Common myeloid progenitor, CD34-positive (primary cell): ENCODE measurements at places on chromosomes 13 and 19.
A peak's percentile ranks its signal among the peaks of the same experiment; 100 is the strongest.

- H3K27me3 ChIP-seq: no peaks in the 10 kb centered on the region
- no peak for DNase-seq
- no peaks in the 10 kb centered on the region for H3K36me3 ChIP-seq
- H3K4me3 ChIP-seq: no peak overlapping the region
These were observed 5.7 kb upstream of the ZNF792 start for GRCh38 chr19:34969721-34970120.

DNA sequence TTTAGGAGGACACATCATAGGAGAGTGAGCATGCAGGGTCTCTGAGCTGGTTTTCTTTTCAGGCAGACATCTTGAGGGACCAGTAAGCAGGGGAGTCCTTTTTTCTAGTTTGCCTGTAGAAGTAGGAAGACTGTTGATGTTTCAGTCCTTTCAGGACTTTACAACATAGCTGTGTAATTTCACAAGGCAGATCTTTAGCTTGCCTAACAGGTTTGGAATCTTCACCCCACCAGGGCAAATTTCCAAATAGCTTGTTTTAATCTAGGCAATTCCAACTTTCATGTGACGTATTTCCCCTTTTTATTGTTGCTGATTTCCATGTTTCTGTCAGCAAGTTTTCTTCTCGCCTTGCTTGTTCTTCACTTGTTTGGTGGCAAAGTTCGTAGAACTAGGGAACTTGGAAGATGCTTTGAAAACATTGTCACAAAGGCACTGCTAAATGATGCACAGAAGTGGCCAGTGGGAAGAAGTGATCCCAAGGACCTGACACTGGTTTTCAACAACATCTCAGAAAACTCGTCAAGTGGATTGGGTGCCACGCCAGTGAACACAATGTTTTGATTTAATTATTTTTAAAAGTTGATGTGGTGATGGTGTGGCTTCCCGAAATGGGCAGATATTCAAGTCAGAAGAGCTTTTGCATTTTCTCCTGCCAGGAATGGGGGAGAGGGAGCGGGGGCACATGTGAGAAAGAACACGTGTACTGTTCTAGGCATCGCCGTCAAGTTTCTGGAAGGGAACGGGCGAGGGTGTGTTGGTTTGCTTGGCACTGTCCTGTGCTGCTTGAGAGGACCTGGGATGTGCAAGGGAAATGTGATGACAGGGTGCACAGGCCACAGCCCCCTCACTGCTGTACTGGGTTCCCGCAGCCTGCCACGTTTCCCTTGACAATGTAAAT, 418.6 kb downstream of the OXGR1 start:
- H3K27me3 ChIP-seq: no peaks in the 10 kb centered on the region
- H3K4me3 ChIP-seq: no peak overlapping the region
- H3K36me3 ChIP-seq: no peaks in the 10 kb centered on the region

GRCh38 chr13:78596736-78597601, 6.4 kb downstream of the POU4F1 start:
- H3K27me3 ChIP-seq: peaks cover 81% of the 10 kb centered on the region
- peak; percentile 37 for DNase-seq
- peak overlapping the region; percentile 38 for H3K4me3 ChIP-seq

DNA sequence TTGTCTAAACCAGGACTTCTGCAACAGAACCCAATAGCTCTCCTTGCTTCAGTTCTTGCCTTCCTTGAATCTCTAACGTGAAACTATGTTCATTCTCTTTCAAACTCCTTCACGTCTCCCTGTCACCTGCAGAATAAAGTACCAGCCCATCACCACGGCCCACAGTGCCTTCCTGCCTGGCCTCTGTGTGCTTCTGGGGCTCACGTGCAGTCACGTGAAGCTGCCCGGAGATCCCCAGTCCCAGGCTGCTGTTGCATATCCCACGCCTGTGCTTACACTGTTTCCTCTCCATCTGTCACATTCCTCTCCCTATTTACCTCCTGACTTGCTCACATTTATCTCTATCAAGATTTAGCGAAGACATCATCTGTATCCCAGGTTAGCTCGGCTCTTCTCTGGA, 102.8 kb downstream of the STARD13 start:
- DNase-seq: no peak
- H3K27me3 ChIP-seq: no peaks in the 10 kb centered on the region
- no peak overlapping the region for H3K4me3 ChIP-seq
- H3K27ac ChIP-seq: no peak overlapping the region

- no peak overlapping the region for H3K27ac ChIP-seq
- peak; percentile 24 for DNase-seq
- no peaks in the 10 kb centered on the region for H3K27me3 ChIP-seq
- H3K4me1 ChIP-seq: no peaks in the 10 kb centered on the region
- no peak overlapping the region for H3K4me3 ChIP-seq
These were observed 18.9 kb upstream of the TRIM13 start for GRCh38 chr13:49977992-49978391.

DNA sequence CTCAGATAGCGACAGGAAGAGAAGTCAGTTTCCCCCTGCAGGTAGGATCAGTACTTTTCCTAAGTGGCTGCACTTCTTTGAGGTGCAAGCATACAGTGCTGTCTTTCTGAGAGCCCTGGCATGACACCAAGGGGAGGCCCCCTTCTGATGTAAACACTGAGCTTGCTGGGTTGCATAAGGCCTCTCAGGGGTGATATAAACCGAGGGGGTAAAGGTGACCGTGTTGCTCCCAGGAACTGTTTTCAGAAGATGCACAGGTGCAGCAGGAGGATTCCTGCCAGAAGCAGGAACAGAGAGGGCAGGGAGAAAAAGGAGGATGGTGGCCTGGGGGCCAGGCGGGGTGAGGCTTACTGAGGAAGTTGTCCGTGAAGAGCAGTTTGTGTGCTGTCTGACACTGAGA, 74.0 kb upstream of the ZNF30 start:
- no peak overlapping the region for H3K27ac ChIP-seq
- DNase-seq: no peak
- no peak overlapping the region for H3K4me3 ChIP-seq
- H3K36me3 ChIP-seq: peaks cover 6% of the 10 kb centered on the region
- H3K27me3 ChIP-seq: no peaks in the 10 kb centered on the region
- no peaks in the 10 kb centered on the region for H3K4me1 ChIP-seq

GRCh38 chr13:92224052-92224821, 825.8 kb downstream of the GPC5 start:
- peak; percentile 55 for DNase-seq
- H3K27ac ChIP-seq: no peak overlapping the region
- H3K4me3 ChIP-seq: no peak overlapping the region
- H3K27me3 ChIP-seq: no peaks in the 10 kb centered on the region
- no peaks in the 10 kb centered on the region for H3K36me3 ChIP-seq
